Stimulated activated CD8-positive, alpha-beta memory T cell treated with anti-CD3 and anti-CD28 coated beads, Interleukin-12 subunit alpha, Interleukin-12 subunit beta, amount 100 ng/mL, for 1 hour (primary cell): ENCODE measurements at places on chromosomes 5 and 9.

- DNase-seq: no peak
Observed at GRCh38 chr9:87119328-87119881, 172.1 kb upstream of the GAS1 start.

DNA sequence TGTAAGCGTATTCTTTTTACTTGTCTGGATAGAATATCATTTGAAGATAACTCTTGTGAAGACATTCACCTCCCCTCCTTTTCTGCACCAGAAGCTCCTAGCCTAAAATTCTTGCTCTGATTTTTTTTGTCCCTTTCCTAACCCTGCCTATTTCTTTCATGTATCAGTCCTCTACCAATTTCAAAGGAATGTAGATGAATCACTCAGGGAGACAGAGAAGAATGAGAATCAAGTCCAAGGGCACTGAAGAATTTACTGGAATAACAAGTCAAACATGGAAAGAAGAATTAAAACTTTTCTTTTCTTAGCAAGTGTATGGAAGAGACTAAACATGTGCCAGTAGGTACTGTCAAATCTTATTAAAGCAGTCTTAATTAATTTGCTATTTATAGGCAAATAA lies 618.7 kb downstream of the DNAH5 start:
- DNase-seq: no peak

DNA sequence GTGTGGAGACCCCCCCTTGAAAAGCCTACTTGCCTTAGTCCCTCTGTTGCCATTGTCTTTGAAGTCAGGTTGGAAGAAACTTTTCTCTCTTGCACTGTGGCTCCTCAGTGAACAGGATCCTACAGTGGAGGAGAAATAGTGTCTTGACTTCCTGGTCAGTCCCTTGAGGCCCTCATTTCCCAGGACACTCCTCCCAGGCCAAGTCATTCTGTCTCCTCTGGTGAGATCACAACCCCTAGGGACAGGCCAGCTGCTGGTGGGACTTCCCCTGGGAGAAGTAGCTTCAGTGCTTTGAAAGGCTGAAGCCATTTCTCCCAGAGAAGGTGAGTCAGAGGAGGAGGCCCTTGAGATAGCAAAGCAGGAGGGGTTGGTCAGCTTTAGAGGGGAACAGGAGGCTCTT lies 10.1 kb upstream of the GRIA1 start:
- no peak for DNase-seq

GRCh38 chr5:117463881-117464570 lies 889.4 kb upstream of the SEMA6A start:
- no peak for DNase-seq

DNA sequence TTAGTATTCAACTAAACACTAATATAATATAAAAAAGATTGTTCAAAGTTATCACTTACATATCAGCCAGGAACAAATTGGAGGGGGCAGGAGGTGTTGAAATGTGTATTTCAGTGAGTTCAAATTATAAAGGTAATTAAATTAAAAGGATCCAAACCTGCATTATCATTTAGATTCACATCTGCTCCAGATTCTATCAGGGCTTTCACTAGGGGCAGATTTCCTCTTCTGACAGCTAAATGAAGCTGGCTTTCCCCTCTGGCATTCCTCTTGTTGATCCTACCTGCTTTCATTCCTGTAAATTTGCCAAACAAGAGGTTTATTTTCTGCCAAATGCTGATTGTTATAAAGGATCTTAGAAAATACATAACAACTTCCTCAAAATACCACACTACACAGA lies 86.3 kb upstream of the GCNT4 start:
- no peak for DNase-seq

- no peak for DNase-seq
Observed at GRCh38 chr9:89790542-89791109, 185.8 kb downstream of the GADD45G start.

DNA sequence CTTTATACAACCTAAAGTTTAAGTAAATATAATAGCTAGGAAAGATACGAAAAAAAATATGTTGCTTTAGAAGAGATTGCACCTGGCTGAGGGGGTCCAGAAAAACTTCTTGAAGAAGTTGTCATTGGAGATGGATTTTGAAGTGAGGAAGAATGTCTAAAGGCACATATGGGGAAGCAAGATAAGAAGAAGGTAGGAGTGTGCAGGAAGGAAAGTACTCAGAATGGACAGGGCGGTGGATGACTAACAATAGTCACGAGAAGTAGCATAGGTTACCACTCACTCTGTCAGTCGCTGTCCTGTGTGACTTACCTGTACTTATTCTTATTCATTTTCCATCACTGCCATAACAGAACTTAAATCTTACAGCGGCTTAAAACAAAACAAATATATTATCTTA lies 251.6 kb downstream of the GRIA1 start:
- no peak for DNase-seq

- no peak for DNase-seq
Observed at GRCh38 chr5:58081435-58081834, 378.5 kb downstream of the PLK2 start.

DNA sequence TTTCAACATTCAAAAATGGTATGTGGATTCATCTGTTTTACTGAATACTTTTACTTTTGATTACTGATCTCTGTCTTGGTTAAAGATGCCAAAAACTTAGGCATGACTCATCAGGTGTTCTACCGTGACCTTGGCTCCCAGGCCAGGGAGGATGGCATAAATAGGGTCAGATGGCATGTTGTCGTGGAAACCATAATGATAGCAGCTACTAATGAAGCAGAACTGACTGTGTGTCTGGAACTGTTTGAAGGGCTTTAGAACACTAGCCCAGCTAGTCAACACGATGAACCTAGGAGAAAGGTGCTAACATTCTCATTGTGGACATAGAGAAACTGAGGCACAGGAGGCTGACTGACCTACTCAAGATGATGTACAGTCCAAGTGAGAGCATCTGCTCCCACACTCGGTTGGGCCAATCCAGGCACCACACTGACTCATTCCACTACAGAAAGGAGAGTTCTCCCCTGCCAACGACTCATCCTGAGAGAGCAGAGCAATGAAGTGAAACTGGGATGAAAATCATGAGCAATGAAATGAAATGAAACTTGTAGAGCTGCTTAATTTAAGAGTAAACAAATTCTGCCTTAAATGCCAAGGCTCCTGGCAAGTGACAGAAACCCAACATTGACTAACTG lies 116.0 kb downstream of the TENT4A start:
- DNase-seq: no peak

DNA sequence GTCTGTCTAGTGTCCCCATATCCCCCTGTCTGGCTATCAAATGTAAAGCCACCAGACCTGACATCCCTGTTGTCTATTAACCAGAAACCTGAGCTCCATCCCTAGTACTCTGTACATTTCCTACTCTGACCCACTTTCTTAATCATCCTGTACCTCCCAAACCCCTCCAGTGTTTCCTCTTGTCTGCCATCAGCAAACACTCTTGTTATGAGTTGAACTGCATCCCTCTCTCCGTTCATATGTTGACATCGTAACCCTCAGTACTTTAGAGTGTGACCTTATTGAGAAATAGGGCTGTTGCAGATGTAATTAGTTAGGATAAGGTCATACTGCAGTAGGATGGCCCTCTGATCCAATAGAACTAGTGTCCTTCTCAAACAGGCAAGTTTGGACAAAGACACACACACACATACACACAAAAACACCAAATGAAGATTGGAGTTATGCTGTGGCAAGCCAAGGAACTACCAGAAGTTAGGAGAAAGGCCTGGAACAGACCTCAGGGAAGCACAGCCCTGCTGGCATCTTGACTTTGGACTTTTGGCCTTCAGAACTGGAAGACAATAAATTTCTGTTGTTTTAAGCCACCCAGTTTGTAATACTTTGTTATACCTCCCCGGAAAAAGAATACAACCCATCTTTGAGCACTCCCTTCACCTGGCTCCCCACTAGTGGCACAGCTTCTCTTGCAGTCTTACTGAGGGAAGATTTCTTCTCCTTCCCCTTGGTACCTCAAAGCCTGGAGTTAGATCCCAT lies 180.0 kb upstream of the PTGER4 start:
- DNase-seq: no peak

DNA sequence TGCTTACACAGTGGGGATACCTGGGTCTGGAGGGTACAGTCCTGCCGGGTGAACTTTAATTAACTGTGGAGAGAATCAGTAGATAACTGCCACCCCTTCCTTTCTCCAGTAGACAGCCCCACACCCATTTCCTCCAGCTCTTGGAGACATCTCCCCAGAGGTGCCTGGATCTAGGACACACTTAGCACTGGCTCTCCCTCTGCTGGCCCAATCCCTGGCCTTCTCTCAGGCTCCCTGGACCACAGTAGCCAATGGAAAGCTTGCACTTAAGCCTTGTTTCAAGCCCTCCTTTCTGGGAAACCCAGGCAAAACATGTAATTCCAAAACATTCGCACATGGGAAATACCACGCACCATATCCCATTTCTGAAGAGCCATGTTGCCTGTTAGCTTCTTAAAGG lies 169.2 kb upstream of the GAS1 start:
- DNase-seq: no peak

DNA sequence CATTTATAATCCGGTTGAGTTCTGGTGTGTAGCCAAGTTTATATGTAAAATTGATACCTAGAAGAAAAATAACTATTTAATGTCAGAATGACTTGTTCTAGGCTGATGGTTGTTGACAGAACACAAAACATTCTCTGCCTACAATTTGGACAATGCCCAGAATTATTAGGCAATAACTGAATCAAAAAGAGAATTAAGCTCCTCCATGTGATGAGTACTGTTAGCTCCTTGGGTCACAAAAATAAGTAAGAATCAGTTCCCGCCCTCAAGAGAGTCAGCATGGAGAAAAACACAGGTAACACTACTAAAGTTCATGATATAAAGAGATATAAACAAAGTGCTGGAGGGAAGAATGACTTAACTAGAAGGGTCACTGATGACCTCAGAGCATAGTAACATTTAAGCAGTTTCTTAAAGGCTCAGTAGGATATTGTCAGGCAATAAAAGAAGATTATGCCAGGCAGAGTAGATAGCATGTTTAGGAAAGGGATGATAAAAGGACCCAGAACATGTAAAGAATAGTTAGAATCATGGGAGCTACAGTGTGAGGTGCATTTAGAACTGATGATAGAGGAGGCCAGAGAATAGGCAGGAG lies 200.5 kb upstream of the ACTBL2 start:
- DNase-seq: no peak

GRCh38 chr5:96714951-96715451 lies 52.8 kb downstream of the CAST start:
- DNase-seq: peak; percentile 15

- no peak for DNase-seq
Observed at GRCh38 chr5:73909474-73909873, 283.5 kb downstream of the ARHGEF28 start.

DNA sequence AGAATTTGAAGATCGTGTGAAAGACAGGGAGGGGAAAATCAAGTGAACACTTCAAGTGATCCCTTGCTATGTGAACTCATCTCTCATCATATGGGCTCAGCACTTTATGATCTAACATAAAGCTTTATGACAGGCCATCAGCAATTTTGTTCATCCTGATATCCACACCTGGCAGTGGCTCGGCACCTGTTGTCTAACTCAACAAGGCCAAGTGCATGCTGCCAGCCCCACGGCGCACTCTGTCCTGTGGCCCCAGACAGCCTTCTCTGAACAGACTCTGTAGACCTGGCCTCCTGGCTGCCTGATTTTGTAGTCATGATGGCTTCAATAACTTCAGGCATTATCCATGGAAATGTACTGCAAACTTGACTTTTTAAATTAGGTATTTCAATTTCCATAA lies 106.3 kb downstream of the MEF2C start:
- no peak for DNase-seq

GRCh38 chr5:149794487-149794971 lies 64.4 kb downstream of the PPARGC1B start:
- no peak for DNase-seq

GRCh38 chr5:136482206-136482605 lies 116.9 kb upstream of the TRPC7 start:
- no peak for DNase-seq

GRCh38 chr5:160119905-160120266 lies 636 bp upstream of the PWWP2A start:
- no peak for DNase-seq

- no peak for DNase-seq
Observed at GRCh38 chr5:135053278-135053677, 19.2 kb upstream of the PITX1 start.

GRCh38 chr5:134070725-134071613 lies 43.5 kb upstream of the TCF7 start:
- no peak for DNase-seq

GRCh38 chr9:26786564-26786963 lies 106.0 kb downstream of the CAAP1 start:
- DNase-seq: no peak

DNA sequence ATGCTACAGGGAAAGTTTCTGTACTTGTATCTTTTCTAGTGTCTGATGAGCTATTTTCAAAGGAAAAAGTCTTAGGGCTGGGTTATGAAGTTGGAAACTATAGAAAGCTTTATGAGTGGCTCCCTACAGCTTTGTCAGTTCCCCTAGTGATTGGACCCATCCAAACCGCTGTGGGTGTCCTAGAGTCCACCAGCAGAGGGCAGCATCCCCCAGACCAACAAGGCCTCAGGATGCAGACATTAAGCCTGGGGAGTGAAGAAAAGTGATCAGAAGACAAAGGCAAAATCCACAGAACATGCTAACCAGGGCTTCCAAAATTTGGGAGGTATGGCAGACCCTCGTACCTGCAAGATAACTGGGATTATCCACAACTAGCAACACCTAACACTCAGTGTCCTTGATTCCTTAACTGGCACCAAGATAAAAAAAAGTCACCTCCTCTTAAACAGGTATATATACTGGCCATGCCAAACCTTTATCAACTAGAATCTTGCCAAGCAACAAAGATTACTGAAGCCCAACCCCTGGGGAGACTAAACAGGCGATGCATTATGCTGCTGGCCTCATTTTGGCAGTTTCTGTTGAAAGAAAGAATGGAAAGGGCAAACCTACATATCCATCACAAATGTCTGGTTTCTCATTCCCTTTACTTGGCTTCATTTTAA lies 110.4 kb upstream of the NR5A1 start:
- peak; percentile 57 for DNase-seq

- no peak for DNase-seq
Observed at GRCh38 chr5:68071736-68072135, 143.8 kb upstream of the PIK3R1 start.

DNA sequence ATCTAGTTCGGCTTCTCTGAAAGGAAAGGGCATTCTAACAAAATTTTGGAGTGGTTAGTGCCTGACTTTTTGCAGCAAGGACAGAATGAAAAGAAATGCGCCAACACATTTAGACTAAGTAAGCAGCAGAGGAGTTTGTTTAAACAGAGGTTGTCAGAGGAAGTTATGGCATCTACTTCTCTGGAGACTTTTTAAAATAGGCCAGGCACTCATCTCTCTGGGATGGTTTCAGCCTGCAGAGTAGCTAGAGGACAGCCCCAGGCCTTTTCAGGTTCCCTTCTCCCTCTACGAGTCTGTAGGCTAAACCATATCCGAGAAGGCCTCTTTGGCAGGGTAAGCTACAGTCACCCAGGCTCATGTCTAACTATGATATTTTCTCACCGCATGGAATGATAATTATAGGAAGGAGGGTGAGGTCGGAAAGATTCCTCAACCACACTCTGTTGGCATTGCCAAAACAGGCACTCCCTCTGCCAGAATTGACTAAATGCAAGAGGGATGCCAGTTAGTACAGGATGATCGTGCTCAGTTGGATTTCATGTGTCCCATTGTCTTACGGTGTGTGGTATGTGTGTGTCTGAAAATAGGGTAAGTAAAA lies 1.4 kb upstream of the CTXN3 start:
- DNase-seq: no peak

GRCh38 chr5:3980156-3980555 lies 384.5 kb downstream of the IRX1 start:
- no peak for DNase-seq

- DNase-seq: no peak
Observed at GRCh38 chr9:26169708-26170107, 491.5 kb upstream of the TUSC1 start.
